Chondrocyte (in vitro differentiated cells): ENCODE measurements at places on chromosomes 5 and 9. TPM values are rescaled to one million over a fixed set of nuclear protein-coding genes. Genes with fewer than 3 reads are reported as not detected.

DNA sequence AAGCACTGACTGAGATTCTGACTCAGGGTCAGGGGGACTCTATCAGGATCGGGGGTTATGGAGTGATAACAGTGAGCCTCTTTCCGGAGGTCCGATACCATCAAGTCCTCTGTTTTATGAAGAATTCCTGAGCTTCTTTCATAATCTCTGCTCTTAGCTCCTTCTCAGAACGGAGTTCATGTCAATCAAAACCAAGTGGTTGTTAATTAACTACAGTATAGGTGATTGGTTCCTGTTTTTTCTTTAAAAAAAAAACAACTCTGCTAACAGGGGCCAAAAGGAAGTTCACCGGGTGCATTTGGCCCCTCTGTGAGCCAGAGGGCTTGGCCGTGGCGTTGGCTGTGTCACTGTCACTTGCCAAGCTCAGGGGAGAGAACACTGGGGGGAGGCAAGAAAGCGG, 4.0 kb downstream of the GFI1B start:
- no peak overlapping the region for H3K4me3 ChIP-seq
- no peaks in the 10 kb centered on the region for H3K4me1 ChIP-seq
- peaks cover 43% of the 10 kb centered on the region for H3K27me3 ChIP-seq
- H3K36me3 ChIP-seq, result no peaks in the 10 kb centered on the region

GRCh38 chr5:92580814-92581213, 1000.2 kb downstream of the NR2F1-AS1 start:
- H3K27ac ChIP-seq, result no peak overlapping the region
- H3K27me3 ChIP-seq, result no peaks in the 10 kb centered on the region
- no peak for DNase-seq
- no peak overlapping the region for H3K4me3 ChIP-seq
- peaks cover 6% of the 10 kb centered on the region for H3K4me1 ChIP-seq

GRCh38 chr5:9690751-9691150, 60.6 kb upstream of the TAS2R1 start:
- H3K4me1 ChIP-seq, result peaks cover 39% of the 10 kb centered on the region
- H3K36me3 ChIP-seq, result no peaks in the 10 kb centered on the region
- no peak overlapping the region for H3K4me3 ChIP-seq
- H3K27ac ChIP-seq, result no peak overlapping the region

GRCh38 chr5:122639033-122639432, 135.8 kb upstream of the SNX2 start:
- no peak for DNase-seq
- H3K27me3 ChIP-seq, result peaks cover 3% of the 10 kb centered on the region
- peaks cover 11% of the 10 kb centered on the region for H3K4me1 ChIP-seq

- no peak overlapping the region for H3K4me3 ChIP-seq
- DNase-seq, result no peak
- H3K27ac ChIP-seq, result no peak overlapping the region
- peaks cover 22% of the 10 kb centered on the region for H3K4me1 ChIP-seq
- H3K36me3 ChIP-seq, result no peaks in the 10 kb centered on the region
These were observed 62.1 kb downstream of the ARSB start for GRCh38 chr5:78922879-78923621.

DNA sequence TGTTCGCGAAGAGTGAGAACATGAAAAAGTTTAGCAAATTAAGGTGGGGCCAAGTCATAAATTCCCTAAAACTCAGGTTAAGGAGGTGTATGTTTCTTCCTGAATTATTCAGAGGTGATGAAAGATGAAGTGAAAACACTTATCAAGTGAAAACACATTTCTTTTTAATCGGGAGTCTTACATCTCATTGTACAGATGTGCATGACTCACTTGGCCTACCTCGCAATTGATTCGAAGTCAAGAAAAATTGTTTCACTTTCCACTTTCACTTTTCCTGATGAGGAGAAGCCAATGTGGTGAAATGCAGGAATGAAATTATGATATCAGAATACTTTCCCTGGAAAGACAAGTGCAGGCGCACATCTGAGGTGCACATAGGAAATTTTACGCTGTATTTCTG, 78.7 kb downstream of the SLC25A46 start:
- no peak overlapping the region for H3K4me3 ChIP-seq
- H3K4me1 ChIP-seq, result no peaks in the 10 kb centered on the region
- DNase-seq, result no peak
- H3K27me3 ChIP-seq, result peaks cover 12% of the 10 kb centered on the region

DNA sequence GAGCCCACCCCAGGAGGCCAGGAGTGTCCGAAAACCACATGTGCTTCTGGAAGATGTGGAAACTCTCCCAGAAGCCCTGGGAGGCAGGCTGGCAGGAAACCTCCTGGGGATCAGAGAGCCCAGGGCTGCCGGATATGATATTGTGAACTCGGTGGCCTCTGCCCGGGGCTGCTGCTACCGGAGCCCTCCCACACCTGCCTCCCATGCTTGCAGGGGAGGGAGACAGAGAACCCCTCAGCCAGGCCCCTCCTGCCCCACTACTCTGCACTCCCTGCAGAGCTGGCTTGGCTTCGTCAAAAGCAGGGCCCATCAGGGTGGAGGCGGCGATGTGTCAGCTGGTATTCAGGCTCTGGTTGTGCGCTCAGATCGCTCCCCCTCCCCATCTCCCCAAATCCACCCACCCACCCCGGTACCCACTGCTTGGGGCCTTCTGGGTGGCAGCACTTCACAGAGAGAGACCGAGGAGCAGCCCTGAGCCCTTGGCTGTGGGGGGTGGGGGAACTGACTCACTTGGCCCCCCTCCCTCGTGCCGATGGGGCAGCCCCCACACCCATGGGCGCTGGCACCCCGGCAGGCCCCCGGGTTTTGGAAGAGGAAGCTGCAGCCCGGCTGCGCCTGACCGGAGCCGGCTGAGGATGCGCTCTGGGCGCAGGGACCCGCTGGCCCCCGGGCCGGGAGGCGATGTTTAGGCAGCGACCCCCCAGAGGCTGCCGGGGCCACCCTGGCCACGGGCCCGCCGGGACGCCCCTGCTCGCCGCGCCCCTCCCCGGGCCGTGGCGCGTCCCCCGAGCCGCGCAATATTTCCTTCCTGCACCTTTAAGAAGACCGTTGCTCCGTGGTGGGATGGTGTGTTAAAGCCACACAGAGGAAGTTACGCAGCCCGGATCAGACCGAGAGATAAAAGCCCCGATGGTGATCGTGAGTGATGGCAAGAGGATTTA, 786 bp upstream of the NTNG2 start:
- DNase-seq, result no peak
- peaks cover 23% of the 10 kb centered on the region for H3K4me1 ChIP-seq
- H3K27me3 ChIP-seq, result peaks cover 51% of the 10 kb centered on the region
- peaks cover 1% of the 10 kb centered on the region for H3K36me3 ChIP-seq
- H3K4me3 ChIP-seq, result peak overlapping the region; percentile 82
- H3K27ac ChIP-seq, result no peak overlapping the region

DNA sequence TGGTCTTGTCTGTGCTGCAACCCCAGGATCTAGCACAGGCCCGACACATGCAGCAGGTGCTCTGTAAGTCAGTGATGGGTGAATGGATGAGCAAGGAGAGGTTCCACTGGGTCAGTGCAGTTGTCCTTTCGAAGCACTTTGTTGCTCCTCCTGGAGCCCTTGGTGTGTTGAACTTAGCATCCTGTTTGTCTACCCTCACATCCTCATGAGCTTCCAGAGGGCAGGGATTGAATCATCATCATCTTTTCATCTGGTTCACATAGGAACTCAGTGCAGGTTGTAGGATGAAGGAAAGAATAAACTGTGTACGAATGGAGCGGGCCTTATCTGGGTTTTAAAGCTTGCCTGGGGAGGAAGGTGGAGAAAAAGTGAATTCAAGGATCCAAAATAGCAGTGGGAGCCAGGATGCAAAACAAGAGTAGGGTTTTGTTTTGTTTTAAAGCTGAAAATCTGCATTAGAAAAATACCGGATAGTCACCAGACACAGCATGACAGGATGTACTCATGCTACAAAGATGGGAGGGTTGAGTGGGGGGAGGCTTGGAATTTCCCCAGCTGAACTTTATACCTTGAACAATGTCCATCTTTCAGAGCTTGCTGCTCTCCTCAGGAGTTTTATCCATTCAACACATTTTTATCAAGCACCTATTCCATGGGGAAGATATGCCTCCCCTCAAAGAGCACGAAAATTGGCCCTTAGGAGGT, 55.8 kb downstream of the PTTG1 start:
- DNase-seq, result no peak
- peaks cover 13% of the 10 kb centered on the region for H3K4me1 ChIP-seq
- no peak overlapping the region for H3K27ac ChIP-seq
- no peak overlapping the region for H3K4me3 ChIP-seq
- H3K36me3 ChIP-seq, result no peaks in the 10 kb centered on the region
- H3K27me3 ChIP-seq, result no peaks in the 10 kb centered on the region

DNA sequence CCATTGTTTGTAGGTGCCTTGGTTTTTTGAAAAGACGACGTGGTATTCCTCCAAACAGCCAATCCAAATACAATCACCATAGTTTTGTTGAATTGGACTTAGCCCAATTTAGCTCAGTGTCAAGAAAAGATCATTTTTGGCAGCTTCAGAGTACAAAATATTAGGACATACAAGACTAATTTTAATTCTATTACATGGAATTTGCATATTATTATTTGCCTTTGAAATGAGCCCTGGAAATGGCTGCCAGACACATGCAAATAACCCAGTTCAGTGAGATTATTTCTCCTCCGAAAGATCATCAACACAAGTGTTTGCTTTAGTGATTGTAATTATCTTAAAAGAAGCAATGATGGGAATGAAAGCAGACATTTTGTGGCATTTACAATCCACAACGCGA, 89.3 kb downstream of the PLK2 start:
- H3K4me3 ChIP-seq, result no peak overlapping the region
- no peak overlapping the region for H3K27ac ChIP-seq
- no peaks in the 10 kb centered on the region for H3K27me3 ChIP-seq
- no peak for DNase-seq
- no peaks in the 10 kb centered on the region for H3K36me3 ChIP-seq
- no peaks in the 10 kb centered on the region for H3K4me1 ChIP-seq

GRCh38 chr5:156687514-156687913, 162.6 kb upstream of the PPP1R2B start:
- no peak overlapping the region for H3K27ac ChIP-seq
- no peak for DNase-seq
- no peaks in the 10 kb centered on the region for H3K36me3 ChIP-seq
- H3K4me3 ChIP-seq, result no peak overlapping the region
- H3K27me3 ChIP-seq, result peaks cover 6% of the 10 kb centered on the region

GRCh38 chr9:115923903-115924668, 229.5 kb upstream of the PAPPA start:
- no peak for DNase-seq
- H3K27ac ChIP-seq, result peak overlapping the region; percentile 80
- peaks cover 11% of the 10 kb centered on the region for H3K4me1 ChIP-seq

DNA sequence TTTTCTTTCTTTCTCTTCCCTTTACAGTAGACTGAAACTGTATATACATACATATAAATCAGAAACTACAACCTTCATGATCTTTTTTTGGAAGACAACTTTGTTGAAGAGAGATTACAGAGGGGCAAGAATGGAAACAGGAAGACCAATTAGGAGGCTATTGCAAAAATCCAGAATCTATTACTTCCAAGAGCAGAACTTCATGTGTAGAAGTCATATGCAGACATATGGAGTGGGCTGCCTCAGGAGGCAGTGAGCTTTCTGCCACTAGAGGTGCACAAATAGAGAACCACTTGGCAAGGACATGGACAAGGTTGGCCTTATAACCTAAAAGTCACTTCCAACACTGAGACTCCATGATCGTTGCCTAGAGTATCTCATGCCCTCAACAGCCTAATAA, 157.8 kb upstream of the NR4A3 start:
- no peak overlapping the region for H3K27ac ChIP-seq
- H3K36me3 ChIP-seq, result no peaks in the 10 kb centered on the region
- no peak for DNase-seq

- no peak overlapping the region for H3K4me3 ChIP-seq
- H3K4me1 ChIP-seq, result peaks cover 16% of the 10 kb centered on the region
- DNase-seq, result no peak
- H3K27me3 ChIP-seq, result no peaks in the 10 kb centered on the region
- H3K27ac ChIP-seq, result no peak overlapping the region
- H3K36me3 ChIP-seq, result peaks cover 5% of the 10 kb centered on the region
These were observed 16.9 kb upstream of the ZNF366 start for GRCh38 chr5:72523960-72524582.

- peaks cover 3% of the 10 kb centered on the region for H3K4me1 ChIP-seq
- H3K4me3 ChIP-seq, result no peak overlapping the region
- DNase-seq, result no peak
- no peaks in the 10 kb centered on the region for H3K27me3 ChIP-seq
These were observed 61.3 kb upstream of the SPINK5 start for GRCh38 chr5:148002451-148002850.

GRCh38 chr9:108272349-108272899, 583.4 kb downstream of the ACTL7B start:
- H3K36me3 ChIP-seq, result no peaks in the 10 kb centered on the region
- DNase-seq, result no peak
- peaks cover 4% of the 10 kb centered on the region for H3K27me3 ChIP-seq

DNA sequence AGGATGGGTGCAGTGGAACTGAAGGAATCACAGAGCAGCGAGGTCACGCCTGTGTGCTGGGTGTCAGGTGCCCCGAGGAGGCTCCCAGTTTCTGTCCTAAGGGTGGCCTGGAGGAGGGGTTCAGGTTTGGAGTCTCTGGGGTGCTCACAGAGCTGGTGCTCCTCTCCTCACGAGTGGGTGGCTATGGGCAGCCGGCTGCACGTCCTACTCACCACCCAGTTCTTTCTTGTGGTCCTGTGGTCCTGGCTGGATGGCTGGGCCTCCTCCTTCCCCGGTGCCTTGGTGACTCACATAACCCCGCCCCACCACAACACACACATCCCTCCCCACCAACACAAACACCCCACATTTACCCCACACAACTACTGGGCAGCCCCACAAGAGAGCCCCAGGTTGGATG, 9.9 kb upstream of the PTGS1 start:
- H3K4me3 ChIP-seq, result no peak overlapping the region
- H3K36me3 ChIP-seq, result no peaks in the 10 kb centered on the region
- DNase-seq, result peak; percentile 67
- H3K4me1 ChIP-seq, result peaks cover 16% of the 10 kb centered on the region
- no peak overlapping the region for H3K27ac ChIP-seq
- H3K27me3 ChIP-seq, result peaks cover 2% of the 10 kb centered on the region

DNA sequence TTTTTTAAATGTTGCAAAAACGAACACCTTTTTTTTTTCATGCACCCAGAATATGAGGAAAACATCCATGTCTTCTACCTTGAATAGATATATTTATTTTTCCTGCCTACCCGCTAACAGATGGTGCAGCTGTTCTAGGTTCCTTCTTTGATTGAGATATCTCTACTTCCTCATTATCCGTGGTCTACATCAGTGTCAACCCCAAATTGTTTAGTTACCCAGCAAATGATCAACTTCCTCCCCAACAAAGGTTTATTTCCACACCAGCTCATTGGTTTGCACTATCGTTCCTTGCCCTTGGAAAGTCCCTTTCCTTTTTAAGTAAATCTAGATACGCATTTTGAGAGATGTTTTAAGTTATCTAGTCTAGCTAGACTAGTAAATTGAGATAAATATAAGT, 166.4 kb downstream of the PRR16 start:
- H3K27ac ChIP-seq, result no peak overlapping the region
- H3K36me3 ChIP-seq, result peaks cover 7% of the 10 kb centered on the region
- no peak overlapping the region for H3K4me3 ChIP-seq
- H3K4me1 ChIP-seq, result no peaks in the 10 kb centered on the region
- no peak for DNase-seq

Gene TSLP
- 0.20 TPM in 1 of 3 replicates, not detected in the others for total RNA-seq

Gene PCDHA1
- not detected in 3 replicates for total RNA-seq

Gene RASEF
- 0.27 to 0.41 TPM in 2 of 3 replicates, not detected in the other for total RNA-seq

Gene LCP2
- not detected in 3 replicates for total RNA-seq

Gene SPINK7
- not detected in 3 replicates for total RNA-seq

Gene SLC45A2
- total RNA-seq, result 0.12 to 0.51 TPM in 2 of 3 replicates, not detected in the other
